Fibroblast of the aortic adventitia (primary cell): ENCODE measurements at places on chromosomes 7 and 10. TPM values are rescaled to one million over a fixed set of nuclear protein-coding genes. Genes with fewer than 3 reads are reported as not detected.

Gene DUS4L
- 8.5 and 9.3 TPM in 2 replicates for total RNA-seq

Gene SORBS1
- total RNA-seq = 0.36 and 0.74 TPM in 2 replicates

Gene PNLIPRP3
- total RNA-seq = not detected in 2 replicates

Gene CRYGN
- total RNA-seq = 0.09 and 0.16 TPM in 2 replicates

Gene ACTR3C
- total RNA-seq = 0.54 TPM in 1 of 2 replicates, not detected in the other

Gene GIMAP4
- 0.18 and 1.3 TPM in 2 replicates for total RNA-seq

Gene MTERF1
- 10.9 and 15.8 TPM in 2 replicates for total RNA-seq

Gene ZPBP
- total RNA-seq = not detected in 2 replicates

Gene OPN1SW
- total RNA-seq = not detected in 2 replicates

Gene TEX36
- total RNA-seq = 2.1 TPM in 1 of 2 replicates, not detected in the other

Gene CNPY1
- not detected in 2 replicates for total RNA-seq

Gene CRPPA
- total RNA-seq = 2.5 and 3.2 TPM in 2 replicates

Gene PPP1R17
- total RNA-seq = not detected in 2 replicates

Gene EFCAB10
- total RNA-seq = not detected in 2 replicates

Gene HECW1
- total RNA-seq = 0.82 and 3.6 TPM in 2 replicates

Gene NODAL
- not detected in 2 replicates for total RNA-seq

Gene BTBD16
- total RNA-seq = 0.09 TPM in 1 of 2 replicates, not detected in the other

Gene PALS2
- total RNA-seq = 48.0 and 131 TPM in 2 replicates

Gene AGR3
- not detected in 2 replicates for total RNA-seq

Gene C10orf71
- not detected in 2 replicates for total RNA-seq

Gene UPK3BL2
- 0.27 TPM in 1 of 2 replicates, not detected in the other for total RNA-seq

Gene EPHB6
- total RNA-seq = 11.0 and 15.2 TPM in 2 replicates

Gene MMD2
- total RNA-seq = not detected in 2 replicates

Gene INMT
- 2.5 and 219 TPM in 2 replicates for total RNA-seq

Gene CALN1
- not detected in 2 replicates for total RNA-seq

Gene STAM
- total RNA-seq = 32.0 and 40.6 TPM in 2 replicates

Gene WDFY4
- total RNA-seq = under 0.01 TPM in 1 of 2 replicates, not detected in the other

Gene PTPN20
- 0.27 TPM in 1 of 2 replicates, not detected in the other for total RNA-seq

Gene ERVW-1
- total RNA-seq = not detected in 2 replicates

Gene NEUROD6
- not detected in 2 replicates for total RNA-seq

Gene GNGT1
- total RNA-seq = not detected in 2 replicates

Gene CLDN12
- total RNA-seq = 10.5 and 47.1 TPM in 2 replicates

Gene SYNPO2L
- not detected in 2 replicates for total RNA-seq

Gene HOXA3
- total RNA-seq = 1.2 and 3.5 TPM in 2 replicates

Gene SNX8
- total RNA-seq = 12.1 and 19.4 TPM in 2 replicates

Gene CLDN3
- not detected in 2 replicates for total RNA-seq

Gene NXPH1
- not detected in 2 replicates for total RNA-seq

Gene PDZD8
- total RNA-seq = 24.2 and 42.2 TPM in 2 replicates

Gene GPNMB
- 479 and 525 TPM in 2 replicates for total RNA-seq

Gene IDI2
- total RNA-seq = not detected in 2 replicates

Gene SFTPA1
- not detected in 2 replicates for total RNA-seq

Gene RAMP3
- not detected in 2 replicates for total RNA-seq

Gene GJD4
- total RNA-seq = 0.09 TPM in 1 of 2 replicates, not detected in the other

Gene ALOX5
- not detected in 2 replicates for total RNA-seq

Gene IL15RA
- total RNA-seq = 2.1 and 5.7 TPM in 2 replicates

Gene GIMAP8
- 0.09 and 0.16 TPM in 2 replicates for total RNA-seq

Gene PROSER2
- total RNA-seq = 3.1 and 4.7 TPM in 2 replicates

Gene CALY
- total RNA-seq = not detected in 2 replicates

Gene MAT1A
- not detected in 2 replicates for total RNA-seq

Gene H2BK1
- total RNA-seq = not detected in 2 replicates

Gene IRF5
- not detected in 2 replicates for total RNA-seq

Gene C10orf62
- total RNA-seq = not detected in 2 replicates

Gene SAP25
- not detected in 2 replicates for total RNA-seq
